Posterior vena cava (tissue), 2 donors: ENCODE measurements at places on chromosomes 3 and 15. TPM values are rescaled to one million over a fixed set of nuclear protein-coding genes. Genes with fewer than 3 reads are reported as not detected.

DNA sequence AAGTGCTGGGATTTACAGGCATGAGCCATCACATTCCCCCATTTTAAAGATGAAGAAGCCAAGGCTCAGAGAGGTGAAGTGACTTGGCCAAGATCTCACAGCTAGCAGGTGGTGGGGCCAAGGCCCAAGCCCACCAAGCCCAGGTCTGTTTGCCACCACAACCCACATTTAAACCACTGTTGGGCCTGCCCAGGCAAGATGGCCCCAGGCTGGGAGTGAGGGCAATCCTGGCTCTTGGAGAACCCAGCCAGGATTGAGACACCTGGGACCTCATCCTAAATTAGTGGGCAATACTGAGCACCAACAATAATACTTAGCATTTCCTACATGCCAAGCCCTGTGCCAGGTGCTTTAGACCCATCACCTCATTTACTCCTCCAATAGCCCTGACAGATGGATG lies 6.9 kb downstream of the IGDCC3 start:
- peak; percentile 46 for DNase-seq

GRCh38 chr3:150412561-150413231 lies 4.6 kb downstream of the TSC22D2 start:
- DNase-seq = no peak

DNA sequence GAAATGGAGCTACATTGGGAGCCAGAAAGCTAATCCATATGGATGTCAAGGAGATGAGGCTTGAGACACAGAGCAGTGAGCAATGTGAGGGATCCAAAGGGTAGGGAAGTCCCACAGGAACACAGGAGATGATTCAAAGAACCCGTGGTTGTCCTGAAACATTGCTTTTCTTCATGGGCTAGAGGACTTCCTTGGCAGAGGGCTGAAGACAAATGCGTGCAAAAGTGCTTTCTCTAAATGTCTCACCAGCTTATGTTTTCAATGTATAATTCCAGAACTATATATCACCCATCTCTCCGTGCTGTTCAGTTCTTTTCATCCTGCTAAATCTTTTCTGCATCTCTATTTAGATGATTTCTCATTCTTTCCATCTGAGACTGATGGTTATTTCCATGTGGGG lies 46.0 kb upstream of the GOLGA8A start:
- no peak for DNase-seq

DNA sequence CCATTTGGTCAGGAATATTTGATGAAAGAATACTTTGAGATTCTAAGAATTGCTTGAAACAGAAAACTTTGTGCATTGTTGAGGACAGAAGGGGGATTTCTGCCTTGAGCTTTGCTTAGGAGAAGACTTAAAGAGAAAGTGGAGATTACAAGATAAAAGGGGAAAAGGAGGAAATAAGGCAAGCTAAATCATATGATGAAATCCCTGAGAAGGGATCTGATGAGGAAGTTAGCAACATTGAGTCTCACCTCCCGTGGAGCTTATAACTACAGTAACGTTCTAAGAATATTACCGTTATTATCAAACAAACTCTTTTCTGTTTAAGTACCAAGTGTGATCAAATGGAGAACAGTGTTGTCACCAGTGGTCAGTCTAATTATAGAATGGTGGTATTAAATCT lies 414.7 kb upstream of the NAALADL2 start:
- no peak for DNase-seq

GRCh38 chr3:107524841-107525643 lies 2.3 kb downstream of the BBX start:
- peak; percentile 87 for DNase-seq

GRCh38 chr3:65314269-65314668 lies 626.5 kb upstream of the ADAMTS9 start:
- DNase-seq = no peak

GRCh38 chr3:188370081-188370830 lies 216.3 kb downstream of the LPP start:
- no peak for DNase-seq

DNA sequence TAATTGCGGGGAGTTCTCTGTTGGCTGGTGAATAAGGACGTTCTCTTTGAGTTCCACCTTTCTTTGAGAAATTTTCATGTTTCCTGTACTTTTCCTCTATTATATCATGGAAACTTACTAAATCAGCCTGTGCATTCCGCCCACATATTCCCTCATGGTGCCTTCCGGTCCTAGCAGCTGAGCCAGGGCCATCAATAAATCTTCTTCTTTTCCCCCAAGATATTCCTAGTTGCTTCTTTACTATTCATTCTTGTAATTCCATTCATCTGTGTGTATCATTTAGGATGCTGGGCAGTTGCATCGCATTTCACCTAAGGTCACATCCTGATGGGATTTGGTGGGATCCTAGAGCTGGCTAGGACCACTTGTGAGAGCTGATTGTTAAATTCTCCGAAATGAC lies 139.2 kb downstream of the RBMS3 start:
- no peak for DNase-seq

GRCh38 chr15:81754078-81754477 lies 291.7 kb downstream of the MEX3B start:
- DNase-seq = no peak

DNA sequence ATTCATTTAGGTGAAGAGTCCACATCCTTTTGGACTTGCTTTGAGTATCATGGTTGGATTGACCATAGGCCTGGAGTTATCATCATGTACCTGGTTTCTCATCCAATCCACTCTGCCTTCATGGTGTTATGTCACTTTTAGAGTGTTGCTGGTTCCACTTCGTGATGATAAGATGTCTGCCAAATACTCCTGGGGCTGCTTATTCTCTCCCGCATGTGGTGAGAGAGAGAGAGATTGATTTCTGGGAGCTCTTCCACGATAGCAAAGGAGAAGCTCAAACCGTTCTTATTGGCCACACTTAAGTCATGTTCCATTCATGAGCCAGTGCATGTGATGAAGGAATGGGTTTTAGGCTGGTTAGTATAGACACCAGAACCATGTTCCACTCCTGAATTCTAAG lies 47.6 kb downstream of the MITF start:
- DNase-seq = no peak

DNA sequence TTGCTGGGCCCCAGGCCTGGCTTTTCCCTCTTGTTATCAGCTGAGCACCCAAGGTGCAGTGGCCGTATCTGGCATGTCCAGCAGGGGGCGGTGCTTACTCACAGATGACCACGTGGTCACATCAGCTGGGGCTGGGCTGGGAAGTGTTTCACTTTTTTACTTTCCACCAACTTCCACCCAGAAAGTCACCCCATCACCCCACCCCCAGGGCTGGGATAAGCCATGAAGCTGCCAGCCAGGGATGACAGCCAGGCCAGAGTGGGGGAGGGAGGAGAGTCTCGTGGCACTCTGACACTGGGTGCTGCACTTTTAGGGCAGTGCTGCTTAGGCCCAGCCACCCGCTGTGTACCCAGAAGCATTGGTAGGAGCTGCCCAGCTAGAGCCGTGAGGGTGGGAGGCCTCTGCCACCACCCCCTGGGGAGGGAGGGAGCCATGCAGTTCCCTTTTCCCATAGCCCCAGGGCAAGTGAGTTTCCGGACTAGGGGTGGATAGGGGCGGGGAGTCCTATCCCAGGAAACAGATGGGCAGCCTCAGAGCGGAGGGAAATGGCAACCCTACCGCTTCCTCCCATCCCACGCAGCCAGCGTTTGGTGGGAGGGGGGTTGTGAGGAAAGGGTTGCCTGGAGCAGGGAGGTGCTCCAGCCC lies 6.1 kb downstream of the PPCDC start:
- peak; percentile 98 for DNase-seq

- no peak for DNase-seq
Observed at GRCh38 chr15:101563176-101563796, 73.8 kb upstream of the PCSK6 start.

DNA sequence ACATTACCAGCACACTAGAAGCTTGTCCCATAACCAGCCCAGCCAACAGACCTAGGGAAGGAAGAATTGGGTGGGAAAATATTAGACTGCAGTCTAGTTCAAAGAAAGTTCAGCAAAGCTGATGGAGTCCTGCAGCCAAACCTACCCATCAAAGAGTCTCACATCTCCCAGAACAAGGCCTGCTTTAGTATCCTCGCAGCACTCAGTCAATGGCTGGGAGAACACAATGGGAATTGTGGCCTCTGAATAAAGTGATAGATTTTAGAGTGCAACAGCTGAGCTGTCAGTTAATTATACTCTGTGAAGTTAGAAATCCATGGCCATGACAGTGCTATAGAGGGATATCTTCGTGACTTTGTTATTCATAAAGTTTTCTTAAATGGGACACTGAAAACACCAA lies 207.2 kb upstream of the NAALADL2 start:
- no peak for DNase-seq

DNA sequence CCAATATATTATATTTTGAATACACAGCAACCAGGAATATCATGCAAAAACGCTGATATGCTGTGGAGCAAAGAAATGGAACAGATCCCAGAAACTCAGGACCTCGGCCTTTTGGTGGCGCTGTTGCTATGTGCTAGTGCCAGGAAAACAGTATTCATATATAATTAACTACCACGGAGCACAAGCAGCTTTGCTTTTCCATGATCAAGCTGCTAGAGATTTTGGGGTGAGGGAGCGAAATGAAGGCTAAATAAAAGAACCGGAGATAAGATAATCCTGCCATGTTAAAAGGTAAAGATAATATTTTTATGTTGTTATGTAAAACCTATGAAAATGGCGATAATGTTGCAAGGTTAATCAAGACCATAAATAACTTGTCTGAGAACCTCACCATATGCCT lies 157.7 kb upstream of the FAM3D start:
- no peak for DNase-seq

GRCh38 chr3:124529826-124530571 lies 200.3 kb upstream of the UMPS start:
- no peak for DNase-seq

GRCh38 chr3:61892891-61893290 lies 331.5 kb downstream of the PTPRG start:
- DNase-seq = no peak

DNA sequence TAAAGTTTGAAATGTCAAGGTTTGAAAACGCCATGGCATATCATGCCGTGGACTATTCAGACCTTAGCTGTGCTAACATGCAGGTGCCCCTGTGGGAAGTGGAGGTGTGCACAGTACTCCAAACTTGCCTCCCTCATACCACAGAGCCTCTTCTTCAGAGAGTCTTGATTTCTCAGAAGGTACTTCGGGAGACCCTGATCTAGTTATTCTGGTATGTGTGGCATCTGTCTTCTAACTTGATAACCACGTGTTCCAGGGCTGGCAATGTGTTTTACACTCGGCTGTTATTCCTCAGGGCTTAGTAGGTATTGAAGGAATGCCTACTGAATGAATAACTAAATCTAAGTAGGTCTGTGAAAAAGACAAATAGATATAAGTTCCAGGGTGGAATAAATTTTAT lies 309.9 kb downstream of the CLSTN2 start:
- no peak for DNase-seq

DNA sequence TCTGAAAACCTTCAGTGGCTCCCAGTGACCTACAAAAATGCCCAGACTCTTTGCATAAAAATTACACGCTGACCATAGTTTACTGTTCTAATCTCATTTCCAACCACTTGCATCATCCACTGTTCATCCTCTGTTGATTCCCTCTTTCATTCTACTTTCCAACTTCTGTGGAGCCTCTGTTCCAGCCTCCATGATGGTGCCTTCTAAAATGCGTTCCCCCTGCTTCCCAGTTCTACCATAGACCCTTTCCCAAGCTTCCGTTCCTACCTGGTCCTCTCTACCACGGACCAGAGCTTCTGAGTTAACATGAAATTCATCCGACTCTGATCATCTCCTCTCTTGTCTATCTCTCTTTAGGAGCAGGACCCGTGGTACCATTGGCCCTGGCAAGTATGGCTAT lies 127.0 kb downstream of the THSD4 start:
- DNase-seq = no peak

GRCh38 chr3:75140904-75141615 lies 523.1 kb upstream of the FRG2C start:
- no peak for DNase-seq

- DNase-seq = no peak
Observed at GRCh38 chr3:99131876-99132275, 230.4 kb upstream of the DCBLD2 start.

- no peak for DNase-seq
Observed at GRCh38 chr3:127598841-127599570, 795 bp downstream of the MCM2 start.

GRCh38 chr15:49215768-49216739 lies 46.0 kb downstream of the GALK2 start:
- DNase-seq = no peak

- no peak for DNase-seq
Observed at GRCh38 chr3:126291537-126291936, 65.7 kb downstream of the KLF15 start.

GRCh38 chr15:65334586-65335231 lies 30.2 kb downstream of the RNU5B-1 start:
- DNase-seq = peak; percentile 58

DNA sequence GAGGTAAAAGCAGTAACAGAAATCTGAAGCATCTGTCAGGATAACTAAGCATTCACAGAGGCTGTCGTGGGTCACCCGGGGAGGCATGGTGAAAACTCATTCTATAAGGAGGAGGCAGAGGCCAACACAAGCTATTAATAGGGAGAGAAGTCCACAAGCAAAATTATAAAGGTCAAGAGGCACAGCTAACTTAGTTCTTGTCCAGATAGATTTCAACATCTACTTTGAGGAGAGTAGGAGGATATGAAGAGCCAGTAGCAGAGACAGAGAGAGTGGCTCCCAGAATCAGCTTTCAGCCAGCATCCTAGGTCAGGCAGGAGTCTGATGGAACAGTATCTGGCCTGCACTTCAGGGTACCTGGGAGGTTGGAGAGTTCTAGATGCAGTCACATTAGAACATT lies 95.3 kb downstream of the STAC start:
- no peak for DNase-seq

DNA sequence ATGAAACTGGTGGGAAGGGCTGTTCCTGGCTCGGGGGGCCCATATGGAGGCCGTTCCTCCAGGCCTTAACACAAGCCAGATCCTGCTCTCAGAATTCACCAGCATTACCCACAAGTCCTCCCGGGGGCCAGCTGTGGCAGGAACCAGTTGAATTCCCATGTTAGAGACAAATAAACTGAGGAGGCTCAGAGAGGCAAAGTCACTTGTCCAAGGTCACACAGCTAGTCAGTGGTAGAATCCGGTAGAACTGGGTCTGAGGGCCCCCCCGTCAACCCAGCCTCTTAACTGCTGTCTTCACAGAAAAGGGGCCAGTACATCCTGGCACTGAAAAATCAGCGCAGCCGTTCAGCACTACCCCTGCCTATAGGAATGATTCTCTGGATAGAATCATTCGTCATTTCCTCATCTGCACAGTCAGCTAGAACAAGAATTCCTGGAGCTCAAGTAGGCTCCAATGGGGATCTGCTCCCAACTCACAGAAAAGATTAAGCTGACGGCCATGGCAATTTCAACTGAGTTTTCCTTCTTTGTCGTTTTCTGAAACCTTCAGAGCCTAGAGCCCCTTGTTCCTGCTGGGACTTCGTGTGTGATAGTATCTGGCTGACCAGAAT lies 12.2 kb upstream of the TSEN2 start:
- no peak for DNase-seq

- DNase-seq = no peak
Observed at GRCh38 chr3:78274475-78275065, 1234.7 kb downstream of the ROBO2 start.

GRCh38 chr3:141445990-141446389 lies 40.8 kb upstream of the RASA2 start:
- no peak for DNase-seq

The P2RY13 gene
- 1.4 TPM for total RNA-seq

The OXTR gene
- 3.4 TPM for total RNA-seq

The SH2D7 gene
- total RNA-seq = not detected

The CATSPER2 gene
- 3.1 TPM for total RNA-seq

The GABRB3 gene
- 1.9 TPM for total RNA-seq

The RFTN1 gene
- 72.2 TPM for total RNA-seq

The PLSCR2 gene
- not detected for total RNA-seq

The NRROS gene
- 8.0 TPM for total RNA-seq

The TEX9 gene
- total RNA-seq = 2.4 TPM

The COL6A5 gene
- total RNA-seq = not detected

The PODXL2 gene
- total RNA-seq = 2.0 TPM

The TRANK1 gene
- total RNA-seq = 23.5 TPM
